ENCODE measurements at places on chromosomes 16 and 17.
A peak's percentile ranks its signal among the peaks of the same experiment; 100 is the strongest.

- peak; percentile 6 for DNase-seq
Observed at GRCh38 chr17:37608351-37609169, 658 bp downstream of the SYNRG start.

DNA sequence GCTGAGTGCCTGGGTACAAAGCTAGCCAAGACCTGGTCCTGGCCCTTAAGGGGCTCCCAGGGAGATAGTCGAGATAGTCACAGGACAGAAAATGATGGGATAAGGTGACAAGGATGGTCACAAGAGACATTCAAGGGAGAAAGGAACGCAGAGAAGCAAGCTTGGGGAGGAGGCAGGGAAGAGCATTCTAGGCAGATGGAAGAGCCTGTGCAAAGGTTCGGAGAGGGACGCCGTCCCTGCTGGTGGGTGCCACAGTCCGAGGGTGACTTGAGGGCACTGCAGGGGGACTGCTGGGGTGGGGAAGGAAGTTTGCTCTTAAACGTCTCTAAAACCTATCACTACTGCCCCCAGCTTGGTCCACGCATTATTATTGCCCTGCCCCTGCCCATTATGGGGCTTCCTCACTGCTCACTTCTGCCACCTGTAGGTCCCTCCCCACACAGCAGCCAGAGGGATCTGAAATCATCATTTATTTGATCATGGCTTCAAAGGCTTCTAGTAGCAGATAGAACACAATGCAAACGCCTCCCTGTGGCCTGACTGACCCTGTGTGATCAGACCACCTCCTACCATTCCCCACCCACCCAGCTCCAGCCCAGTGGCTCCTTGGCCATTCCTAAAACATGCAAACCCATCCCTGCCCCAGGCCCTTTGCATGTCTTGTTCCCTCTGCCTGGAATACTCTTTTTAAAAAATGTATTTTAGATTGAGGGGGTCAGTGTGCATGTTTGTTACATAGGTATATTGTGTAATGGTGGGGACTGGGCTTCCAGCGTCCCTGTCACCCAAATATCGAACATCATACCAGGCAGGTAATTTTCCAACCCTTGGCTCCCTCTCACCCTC, 60.3 kb downstream of the RMI2 start:
- DNase-seq, result peak; percentile 40

- peak; percentile 58 for DNase-seq
Observed at GRCh38 chr16:89361751-89362539, 128.4 kb downstream of the ANKRD11 start.

DNA sequence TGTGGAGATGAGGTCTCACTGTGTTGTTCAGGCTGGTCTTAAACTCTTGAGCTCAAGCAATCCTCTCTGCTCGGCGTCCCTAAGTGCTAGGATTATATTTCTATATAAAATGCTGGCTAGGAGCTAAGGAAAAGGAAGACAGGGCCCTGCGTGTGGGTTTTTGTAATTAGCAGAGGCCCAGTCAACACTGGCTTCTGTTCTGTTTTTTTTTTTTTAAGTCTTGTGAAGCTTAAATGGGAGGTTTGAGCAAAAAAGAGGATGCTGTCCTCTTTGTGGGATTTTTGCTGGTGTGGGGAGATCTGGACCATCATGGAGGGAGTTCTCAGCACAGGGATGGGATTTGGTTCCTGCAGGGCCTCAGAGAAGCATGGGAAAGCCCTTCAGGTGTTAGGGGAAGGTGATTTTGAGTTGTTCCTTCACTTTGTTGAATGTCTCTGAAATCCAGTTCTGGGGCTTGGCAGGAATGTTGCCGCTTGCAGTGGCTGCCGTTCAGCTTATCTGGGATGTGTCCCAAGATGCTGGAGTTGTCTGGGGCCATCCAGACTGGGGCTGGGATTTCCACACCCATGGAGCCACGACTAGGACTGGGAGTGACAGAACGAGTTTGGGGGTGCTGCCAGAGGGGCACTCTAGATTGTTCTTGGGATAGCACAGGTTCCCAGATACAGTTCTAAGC, 4.2 kb downstream of the PYCARD start:
- no peak for DNase-seq

GRCh38 chr17:83014297-83014696, 65.1 kb upstream of the METRNL start:
- no peak for DNase-seq

- no peak for DNase-seq
Observed at GRCh38 chr17:35745246-35745645, 7.8 kb downstream of the GAS2L2 start.

DNA sequence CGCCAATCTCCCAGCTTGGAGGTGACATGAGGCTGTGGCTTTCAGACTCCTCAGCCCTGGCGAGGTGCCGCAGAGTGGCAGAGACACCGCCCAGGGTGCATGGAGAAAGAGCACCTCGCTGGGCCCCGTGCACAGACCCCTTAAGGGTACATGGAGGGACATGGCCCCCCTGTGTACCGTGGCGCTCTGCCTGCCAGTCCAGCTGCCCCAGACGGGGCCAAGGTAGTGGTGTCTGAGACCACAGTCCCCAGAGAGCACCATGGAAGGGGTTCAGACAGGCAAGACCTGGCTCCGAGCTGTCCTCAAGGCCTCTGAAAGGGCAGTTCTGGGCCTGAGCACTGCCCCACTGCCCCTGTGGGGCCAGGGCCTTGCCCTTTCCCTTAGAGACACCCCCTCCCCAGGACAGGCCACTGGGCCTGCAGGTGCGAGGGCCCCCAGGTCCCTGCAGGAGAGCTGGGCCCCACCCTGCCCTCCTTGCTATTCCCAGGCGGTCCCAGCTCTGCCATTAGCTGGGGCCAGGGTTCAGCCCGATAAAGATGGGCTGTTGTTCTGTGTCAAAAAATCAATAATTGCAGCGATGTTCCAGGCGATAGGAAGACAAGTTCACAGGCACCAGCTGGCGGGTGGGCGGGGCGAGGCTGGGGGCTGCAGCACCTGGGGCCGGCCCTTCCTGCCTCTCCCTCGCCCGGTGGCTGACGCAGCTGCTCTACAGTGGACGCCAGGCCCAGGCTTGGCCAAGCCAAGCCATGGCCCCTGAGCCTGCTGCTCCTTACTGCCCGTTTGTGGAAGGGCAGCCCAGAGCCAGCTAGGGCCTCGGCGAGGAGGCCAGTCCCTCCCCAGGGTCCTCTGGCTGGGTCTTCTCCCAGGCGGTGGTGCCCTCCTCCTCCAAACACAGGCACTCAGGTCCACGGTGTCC, 51.7 kb downstream of the ZFPM1 start:
- no peak for DNase-seq

DNA sequence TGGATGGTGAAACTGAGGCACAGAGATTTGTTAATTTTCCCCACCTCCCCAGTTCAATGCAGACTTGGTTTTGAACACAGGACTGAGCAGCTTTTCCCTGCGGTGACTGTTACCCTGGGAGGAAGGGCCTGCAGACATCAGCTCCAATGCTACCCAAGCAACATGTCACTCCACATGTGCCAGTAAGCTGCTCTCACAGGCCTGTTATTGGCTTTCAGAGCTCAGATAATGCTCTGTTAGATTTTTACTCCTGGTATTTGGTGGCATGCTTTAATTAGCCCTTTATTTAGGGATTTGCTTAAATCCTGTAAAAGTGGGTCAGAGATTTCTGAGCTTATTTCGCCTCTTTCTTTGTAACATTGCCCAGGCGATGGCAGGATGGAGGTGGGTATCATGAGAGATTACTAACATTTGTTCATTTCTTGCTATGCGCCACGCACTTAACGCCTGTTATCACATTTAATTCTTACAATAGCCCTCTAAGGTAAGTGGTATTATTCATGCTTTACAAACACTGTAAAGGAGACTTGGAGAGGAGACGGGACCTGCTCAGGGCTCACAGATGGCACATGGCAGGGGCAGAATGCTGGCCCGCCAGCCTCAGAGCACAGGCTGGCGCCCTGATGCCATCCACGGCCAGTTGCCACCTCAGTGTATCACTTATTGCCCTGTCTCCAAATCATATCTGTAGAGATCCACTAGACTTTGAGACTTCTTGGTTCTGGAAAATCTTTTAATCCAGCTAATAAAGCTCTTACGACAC, 84.0 kb upstream of the CACNG5 start:
- DNase-seq, result no peak

- DNase-seq, result no peak
Observed at GRCh38 chr16:67969254-67970039, 1.0 kb upstream of the SLC12A4 start.

- no peak for DNase-seq
Observed at GRCh38 chr17:58281511-58282011, 826 bp upstream of the MPO start.

- peak; percentile 68 for DNase-seq
Observed at GRCh38 chr17:50272711-50273653, 1.3 kb upstream of the TMEM92 start.

GRCh38 chr17:13460261-13461000, 141.3 kb downstream of the HS3ST3A1 start:
- no peak for DNase-seq

DNA sequence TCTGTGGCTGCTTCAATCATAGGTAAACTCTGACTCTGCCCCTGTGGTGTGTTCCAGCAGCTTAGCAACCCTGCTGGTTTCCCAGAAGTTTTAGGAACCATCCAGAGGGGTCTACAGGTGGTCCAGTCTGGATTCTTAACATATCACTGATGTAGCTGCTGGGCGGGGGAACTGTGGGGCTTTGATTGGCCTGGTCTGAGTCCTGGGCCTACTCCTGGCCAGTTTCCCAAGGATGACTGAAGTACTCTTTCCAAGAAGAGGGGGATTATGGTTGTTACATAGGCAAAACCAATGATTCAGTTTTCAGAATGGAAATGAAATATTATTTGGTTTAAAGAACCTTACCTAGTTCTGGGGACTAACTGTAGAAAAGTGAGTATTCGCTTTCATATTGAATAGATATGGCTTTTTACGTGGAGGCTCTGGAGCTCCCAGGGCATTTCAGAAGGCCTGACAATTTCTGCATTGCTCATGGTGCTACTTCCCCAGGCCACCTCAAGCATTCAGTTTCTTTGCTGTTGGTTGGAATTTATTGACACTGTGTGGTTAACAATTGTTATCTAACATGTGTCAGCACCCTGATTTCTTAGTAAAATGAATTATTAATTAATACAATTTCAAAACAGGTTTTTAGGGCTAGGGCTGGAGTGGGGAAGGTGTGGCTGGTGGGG, 38.4 kb downstream of the EPN2 start:
- no peak for DNase-seq

DNA sequence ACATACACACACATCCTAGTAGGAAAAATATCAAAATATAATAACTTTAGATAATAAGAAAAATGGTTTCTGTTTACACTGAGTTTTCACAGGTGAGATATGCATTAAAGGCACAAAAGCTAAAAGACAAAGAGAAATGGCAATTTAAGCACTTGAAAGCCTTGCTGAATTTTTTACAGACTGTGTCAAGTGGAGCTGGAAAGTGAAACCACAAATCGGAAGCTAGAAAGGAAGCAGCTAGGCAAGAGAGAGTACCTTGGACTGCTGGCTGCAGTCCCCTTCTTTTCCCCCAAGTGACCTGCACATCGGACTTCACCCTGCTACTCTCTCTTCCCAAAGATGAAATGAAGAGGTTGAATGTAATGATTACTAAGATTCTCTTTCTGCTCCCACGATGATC, 135.1 kb downstream of the CDH13 start:
- DNase-seq, result no peak

DNA sequence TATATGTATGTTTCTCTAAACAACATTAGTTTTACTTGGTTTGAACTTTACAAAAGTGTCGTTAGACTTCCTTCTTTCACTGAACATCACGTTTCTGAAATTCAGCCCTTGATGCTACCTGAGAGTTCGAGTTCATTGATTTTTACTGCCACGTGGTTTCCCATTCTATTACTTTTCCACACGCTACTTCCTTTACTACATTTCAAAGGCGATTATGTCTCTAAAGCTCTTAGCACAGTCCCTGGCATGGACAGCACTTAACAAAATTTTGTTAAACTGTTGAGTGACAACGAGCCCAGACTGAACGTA, 15.9 kb upstream of the ARHGAP17 start:
- no peak for DNase-seq

DNA sequence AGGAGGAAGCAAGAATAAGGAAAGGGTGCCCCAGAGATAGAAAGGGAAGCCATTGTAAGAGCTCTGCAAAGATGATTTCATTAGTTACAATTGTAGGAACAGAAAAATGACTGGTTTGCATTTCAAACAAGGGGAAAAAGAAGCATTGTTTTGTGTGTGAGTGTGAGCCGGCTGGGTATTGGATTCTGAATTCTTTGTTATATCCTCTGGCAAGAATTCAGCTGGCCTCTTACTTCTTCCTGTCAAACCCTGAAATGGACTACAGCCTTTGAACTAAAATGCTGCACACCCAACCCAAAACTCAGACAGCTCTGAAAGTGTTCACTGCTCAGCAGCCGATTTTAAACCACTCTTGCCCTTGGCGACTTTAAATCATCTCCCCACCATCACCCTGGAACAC, 461.3 kb downstream of the PMP22 start:
- no peak for DNase-seq

- DNase-seq, result no peak
Observed at GRCh38 chr17:38564254-38564837, 41.4 kb downstream of the SRCIN1 start.

GRCh38 chr16:53565296-53565863, 62.4 kb upstream of the AKTIP start:
- no peak for DNase-seq

GRCh38 chr17:61305024-61305423, 94.6 kb upstream of the TBX2 start:
- no peak for DNase-seq

- DNase-seq, result no peak
Observed at GRCh38 chr17:82600731-82601446, 47.4 kb downstream of the WDR45B start.

- DNase-seq, result no peak
Observed at GRCh38 chr17:14334276-14334840, 33.5 kb downstream of the HS3ST3B1 start.

- no peak for DNase-seq
Observed at GRCh38 chr17:75036643-75037268, 10.0 kb downstream of the ATP5PD start.

GRCh38 chr16:82384017-82384416, 214.0 kb upstream of the MPHOSPH6 start:
- no peak for DNase-seq

- DNase-seq, result no peak
Observed at GRCh38 chr17:27109346-27109745, 184.6 kb upstream of the WSB1 start.

DNA sequence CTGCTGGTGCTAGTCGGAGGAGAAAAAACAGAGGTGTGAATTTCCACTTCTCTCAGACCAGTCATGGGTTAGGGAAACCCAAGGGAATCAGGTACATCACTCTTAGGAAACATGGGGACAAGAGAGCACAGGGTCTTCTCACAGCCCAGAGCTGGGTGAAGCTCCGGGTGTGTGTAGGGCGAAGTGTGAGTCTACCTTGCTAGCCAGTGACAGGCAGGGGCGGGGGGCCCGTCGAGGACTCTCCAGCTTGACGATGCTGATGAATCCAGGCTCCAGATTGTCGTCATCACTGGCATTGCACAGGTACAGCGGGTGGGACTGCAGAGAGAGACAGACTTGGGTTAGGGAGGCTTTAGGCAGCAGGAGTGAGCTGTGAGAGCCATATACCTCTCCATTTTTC, 18.7 kb upstream of the SUPT4H1 start:
- DNase-seq, result no peak

- DNase-seq, result peak; percentile 41
Observed at GRCh38 chr16:68369168-68369567, 58.3 kb downstream of the PRMT7 start.

Data from GM12892 (cell line).